Right cardiac atrium (tissue), 5 donors: ENCODE measurements at places on chromosomes 4 and X.

DNA sequence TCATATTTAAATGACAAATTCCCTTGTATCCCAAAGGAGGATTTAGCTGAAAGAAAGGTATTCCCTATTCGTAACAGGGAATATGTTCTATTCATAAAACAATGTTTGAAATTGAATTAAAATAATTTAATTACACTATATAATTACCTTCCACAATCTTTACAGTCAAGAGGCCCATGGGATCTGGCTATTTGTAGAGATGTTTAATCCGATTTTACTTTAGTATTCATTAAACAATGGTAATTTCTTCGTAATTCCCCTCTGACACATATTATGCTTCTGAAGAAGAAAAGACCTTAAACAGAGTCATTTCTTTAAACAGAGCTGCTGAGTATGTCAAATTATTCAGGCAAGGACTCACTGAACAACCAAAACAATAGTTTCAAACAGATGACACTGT lies 98.8 kb downstream of the MAGEC1 start:
- DNase-seq: no peak

DNA sequence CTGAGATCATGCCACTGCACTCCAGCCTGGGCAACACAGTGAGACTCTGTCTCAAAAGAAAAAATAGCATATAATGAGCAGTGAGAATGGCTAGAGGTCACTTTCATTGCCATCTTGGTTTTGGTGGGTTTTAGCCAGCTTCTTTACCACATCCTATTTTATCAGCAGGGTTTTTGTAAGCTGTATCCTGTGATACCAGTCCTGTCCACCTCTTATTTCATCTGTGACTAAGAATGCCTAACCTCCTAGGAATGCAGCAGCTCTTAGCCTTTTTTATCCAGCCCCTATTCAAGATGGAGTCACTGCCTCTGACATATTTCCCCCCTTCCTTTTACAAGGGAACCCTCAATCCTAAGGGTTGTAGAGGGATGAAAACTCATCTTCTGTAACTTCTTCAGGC lies 26.1 kb upstream of the IGFBP7 start:
- no peak for DNase-seq

- DNase-seq: no peak
Measured at GRCh38 chr4:6928081-6928480, 18.5 kb downstream of the TBC1D14 start.

GRCh38 chr4:6710996-6711395 lies 1.3 kb upstream of the MRFAP1L1 start:
- DNase-seq: no peak

DNA sequence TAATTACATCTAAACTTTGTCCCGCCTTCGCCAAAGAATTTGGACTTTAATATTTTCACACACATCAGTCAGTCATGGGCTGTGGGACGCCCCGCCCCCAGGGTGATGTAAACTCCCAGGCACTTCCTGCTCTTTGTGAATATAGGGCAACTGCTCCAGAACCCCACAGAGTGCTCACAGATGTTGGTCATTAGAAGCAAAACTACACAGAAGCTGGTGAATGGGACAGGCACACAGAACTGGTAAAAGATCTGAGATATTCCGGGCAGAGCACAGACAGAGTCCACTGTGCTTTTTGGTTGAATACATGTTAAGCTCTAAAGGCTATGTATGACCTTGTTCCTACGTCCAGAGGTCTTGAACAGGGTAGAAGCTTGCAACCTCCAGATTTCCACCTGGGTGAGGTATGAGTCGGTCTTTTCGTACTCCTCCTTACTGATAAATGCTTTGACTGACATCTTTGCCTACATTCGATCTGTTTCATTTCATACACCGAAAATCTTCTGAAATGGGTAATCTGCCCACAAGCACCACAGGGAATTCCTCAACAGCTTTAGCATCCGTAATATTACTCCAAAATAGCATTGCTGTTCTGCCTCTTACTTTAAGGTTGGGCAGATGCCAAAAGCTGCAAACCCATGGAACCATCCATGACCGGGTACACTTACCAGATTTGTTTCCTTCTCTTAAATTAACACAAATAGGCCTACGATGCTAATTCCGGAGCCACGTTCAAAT lies 144.6 kb downstream of the AMELX start:
- DNase-seq: peak; percentile 70

DNA sequence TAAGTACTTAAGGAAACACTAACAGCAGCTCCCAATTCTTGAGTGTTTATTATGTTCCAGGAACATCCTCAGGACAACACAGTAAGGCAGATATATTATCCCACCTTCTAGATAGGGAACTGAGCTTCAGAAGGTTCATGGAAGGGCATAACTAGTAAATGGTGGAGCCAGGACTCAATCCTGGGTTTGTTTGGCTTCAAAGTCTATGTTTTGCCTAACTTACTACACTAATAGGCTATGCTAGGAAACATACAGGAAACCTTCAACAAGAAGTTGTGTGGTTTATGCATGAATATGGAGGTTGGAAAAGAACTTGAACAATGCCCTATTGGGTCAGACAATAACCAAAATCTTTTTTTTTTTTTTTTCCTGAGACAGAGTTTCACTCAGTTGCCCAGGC lies 72.5 kb upstream of the GPR34 start:
- no peak for DNase-seq

GRCh38 chr4:3128058-3128457 lies 53.6 kb downstream of the HTT start:
- no peak for DNase-seq

GRCh38 chr4:46270986-46271596 lies 118.8 kb downstream of the GABRA2 start:
- DNase-seq: no peak

- no peak for DNase-seq
Measured at GRCh38 chrX:15492469-15492868, 664 bp downstream of the PIR start.

DNA sequence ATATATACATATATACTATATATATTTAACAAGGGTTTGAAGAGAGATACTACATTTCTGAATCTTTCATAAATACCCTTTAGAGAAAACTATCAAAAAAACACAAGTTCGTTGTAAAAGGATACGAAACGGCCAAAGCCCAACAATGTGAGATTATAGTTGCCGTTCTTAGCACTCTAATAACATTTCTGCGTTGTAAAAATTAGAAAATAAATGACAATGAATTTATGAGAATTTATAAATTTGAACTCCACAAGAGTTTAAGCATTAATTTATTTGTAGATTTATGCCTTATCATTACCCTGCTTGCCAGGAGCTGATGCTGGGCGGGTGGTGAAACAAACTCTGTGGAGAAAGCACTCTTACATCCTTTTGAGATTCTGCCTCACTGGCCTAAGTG lies 1.1 kb downstream of the WDR17 start:
- no peak for DNase-seq

- no peak for DNase-seq
Measured at GRCh38 chr4:139986106-139986505, 167.9 kb downstream of the MAML3 start.

DNA sequence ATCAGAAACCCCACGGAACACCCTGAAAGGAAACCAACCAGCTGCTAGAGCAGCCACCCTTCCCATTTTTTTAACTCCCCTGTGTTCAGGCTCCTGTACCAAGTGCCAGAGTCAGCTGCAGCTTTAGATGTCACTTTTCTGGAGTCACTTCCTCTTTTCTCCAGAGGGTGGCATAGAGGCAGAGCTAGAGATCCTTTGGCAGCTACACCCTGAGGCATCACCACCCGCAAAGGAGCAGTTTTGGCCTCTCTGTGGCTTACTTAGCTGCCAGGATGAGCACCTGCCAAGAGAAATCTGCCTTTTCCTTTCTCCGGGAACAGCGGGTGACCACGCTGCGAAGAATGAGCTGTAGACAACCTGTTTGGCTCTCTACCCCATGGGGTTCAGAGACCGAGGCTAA lies 58.0 kb upstream of the CHRDL1 start:
- no peak for DNase-seq

DNA sequence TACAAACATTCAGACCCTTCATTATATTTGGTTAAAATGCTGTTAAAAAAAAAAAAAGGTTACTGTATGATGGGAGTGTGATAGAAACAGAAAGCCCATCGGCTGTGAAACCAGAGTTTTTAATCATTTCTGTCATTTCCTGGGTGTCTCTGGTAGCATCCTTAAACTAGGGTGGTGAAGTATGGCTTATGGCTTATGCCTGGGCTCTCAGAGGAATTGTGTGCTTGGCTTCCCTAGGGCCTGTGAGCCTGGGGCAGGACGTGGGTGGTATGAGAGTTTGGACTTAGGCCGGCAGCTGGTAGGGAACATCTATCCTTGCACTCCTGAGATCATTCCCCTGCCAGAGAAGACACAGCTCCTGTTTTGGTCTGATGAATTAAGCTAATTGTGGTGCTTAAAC lies 52.2 kb downstream of the DCUN1D4 start:
- peak; percentile 10 for DNase-seq

- no peak for DNase-seq
Measured at GRCh38 chr4:187467224-187467623, 528.3 kb upstream of the ZFP42 start.

- no peak for DNase-seq
Measured at GRCh38 chr4:122010610-122011009, 58.8 kb upstream of the TRPC3 start.

GRCh38 chr4:68372588-68372987 lies 22.7 kb upstream of the YTHDC1 start:
- no peak for DNase-seq

- no peak for DNase-seq
Measured at GRCh38 chr4:165006456-165006855, 25.3 kb upstream of the TRIM60 start.

DNA sequence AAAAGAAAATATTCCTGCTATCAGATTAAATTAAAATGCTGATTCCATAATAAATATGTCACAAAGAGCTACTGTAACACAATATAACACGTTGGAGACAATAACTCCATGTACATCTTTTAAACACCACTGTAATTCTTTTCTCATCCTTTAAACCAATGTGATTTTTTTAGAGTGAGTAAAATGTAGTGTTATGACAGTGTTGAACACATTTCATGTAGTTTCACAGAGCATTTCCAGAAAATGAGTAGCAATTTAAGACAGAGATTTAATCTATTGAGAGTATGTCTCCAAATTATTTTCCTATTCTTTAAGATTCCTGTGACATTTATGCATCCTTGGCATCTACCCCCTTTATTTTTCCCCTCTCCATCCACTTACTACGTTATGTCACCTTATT lies 17.1 kb upstream of the PRRG1 start:
- DNase-seq: no peak

DNA sequence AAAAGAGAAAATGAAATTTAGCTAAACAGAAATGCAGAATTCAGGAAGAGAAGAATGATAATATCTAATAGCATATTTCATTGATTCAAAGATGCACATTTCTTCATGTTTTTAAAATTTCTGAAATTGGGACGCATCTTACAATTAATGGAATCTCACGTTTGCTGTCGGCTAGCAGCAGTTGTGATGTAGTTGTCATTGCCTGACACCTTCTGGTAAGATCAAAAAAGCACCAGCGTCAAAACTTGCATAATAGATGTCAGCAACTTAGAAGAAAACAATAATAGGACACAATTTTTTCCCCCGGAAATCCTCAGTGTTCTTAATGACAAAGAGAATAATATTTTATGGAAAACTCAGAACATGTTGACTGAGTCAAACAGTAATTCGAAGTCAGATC lies 29.8 kb upstream of the SLC7A3 start:
- no peak for DNase-seq

GRCh38 chrX:81208916-81209315 lies 7.0 kb downstream of the SH3BGRL start:
- DNase-seq: no peak

GRCh38 chr4:68183417-68183816 lies 53.7 kb upstream of the TMPRSS11F start:
- no peak for DNase-seq

DNA sequence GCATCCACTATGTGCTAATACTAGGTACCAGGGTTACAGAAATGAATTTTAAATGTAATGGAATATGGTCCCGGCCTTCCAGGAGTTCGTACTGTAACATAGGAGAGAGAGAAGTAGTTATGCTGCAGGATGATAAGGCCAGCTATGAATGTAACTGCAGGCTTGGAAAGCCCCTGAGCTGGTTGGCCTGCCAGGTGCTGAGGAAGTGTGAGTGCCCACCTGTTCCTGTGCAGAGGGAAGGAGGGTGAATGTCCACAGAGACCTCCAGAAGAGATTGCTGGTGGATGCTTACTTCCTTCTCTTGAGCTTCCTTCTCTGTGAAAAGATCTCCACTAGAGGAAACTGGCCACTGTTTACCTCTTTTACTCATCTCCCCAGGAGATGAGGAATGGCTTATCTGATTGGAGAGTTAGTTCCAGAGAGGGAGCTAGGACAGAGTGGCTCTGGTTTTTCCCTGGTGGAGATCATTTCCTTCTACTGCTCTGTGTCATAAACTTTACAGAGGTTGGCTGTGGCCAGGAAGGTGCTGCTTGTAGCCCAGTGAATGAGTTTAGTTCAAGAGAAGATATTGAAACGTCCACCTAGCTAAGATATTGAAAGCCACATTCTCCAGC lies 114.0 kb upstream of the LNX1 start:
- DNase-seq: no peak

- no peak for DNase-seq
Measured at GRCh38 chr4:11597506-11597905, 168.8 kb upstream of the HS3ST1 start.

GRCh38 chr4:123659730-123660129 lies 263.1 kb downstream of the SPRY1 start:
- DNase-seq: no peak

DNA sequence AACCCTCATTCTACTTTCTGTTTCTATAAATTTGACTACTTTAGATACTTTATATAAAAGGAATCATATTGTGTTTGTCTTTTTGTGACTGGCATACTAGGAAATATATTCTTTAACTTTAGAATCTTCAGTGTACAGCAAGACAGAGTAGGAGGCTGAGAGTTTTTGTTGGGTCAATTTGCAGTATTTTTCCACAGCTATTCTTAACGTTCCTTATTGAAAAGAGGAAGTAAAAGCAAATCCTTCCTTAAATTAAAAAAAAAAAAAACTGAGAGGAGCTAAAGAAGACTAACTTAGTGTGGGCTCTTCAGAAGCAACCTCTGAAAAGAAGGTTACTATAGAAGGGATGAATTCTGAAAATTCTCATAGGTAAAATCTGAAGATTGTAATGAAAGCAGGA lies 1194.6 kb downstream of the ADGRL3 start:
- DNase-seq: no peak

DNA sequence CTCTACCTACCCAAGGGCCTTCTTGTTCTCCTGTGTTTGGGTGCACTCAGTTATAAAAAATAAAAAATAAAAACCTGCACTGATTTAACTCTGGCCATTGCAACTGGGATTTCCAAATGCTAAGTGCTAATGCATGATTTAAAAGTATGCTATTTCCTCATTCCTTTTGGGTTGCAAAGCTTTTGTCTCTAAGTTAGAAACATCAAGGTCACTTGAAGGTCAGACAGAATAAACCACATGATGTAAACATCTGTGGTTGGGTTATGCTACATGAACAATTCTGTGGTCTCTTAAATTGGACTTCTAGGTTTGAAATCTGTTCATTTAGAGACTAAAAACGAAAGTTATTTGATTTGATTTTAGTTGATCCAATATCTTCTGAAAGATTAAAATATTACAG lies 1547.4 kb upstream of the TENM3 start:
- DNase-seq: no peak
